ENCODE measurements at places on chromosomes 6 and 20.

DNA sequence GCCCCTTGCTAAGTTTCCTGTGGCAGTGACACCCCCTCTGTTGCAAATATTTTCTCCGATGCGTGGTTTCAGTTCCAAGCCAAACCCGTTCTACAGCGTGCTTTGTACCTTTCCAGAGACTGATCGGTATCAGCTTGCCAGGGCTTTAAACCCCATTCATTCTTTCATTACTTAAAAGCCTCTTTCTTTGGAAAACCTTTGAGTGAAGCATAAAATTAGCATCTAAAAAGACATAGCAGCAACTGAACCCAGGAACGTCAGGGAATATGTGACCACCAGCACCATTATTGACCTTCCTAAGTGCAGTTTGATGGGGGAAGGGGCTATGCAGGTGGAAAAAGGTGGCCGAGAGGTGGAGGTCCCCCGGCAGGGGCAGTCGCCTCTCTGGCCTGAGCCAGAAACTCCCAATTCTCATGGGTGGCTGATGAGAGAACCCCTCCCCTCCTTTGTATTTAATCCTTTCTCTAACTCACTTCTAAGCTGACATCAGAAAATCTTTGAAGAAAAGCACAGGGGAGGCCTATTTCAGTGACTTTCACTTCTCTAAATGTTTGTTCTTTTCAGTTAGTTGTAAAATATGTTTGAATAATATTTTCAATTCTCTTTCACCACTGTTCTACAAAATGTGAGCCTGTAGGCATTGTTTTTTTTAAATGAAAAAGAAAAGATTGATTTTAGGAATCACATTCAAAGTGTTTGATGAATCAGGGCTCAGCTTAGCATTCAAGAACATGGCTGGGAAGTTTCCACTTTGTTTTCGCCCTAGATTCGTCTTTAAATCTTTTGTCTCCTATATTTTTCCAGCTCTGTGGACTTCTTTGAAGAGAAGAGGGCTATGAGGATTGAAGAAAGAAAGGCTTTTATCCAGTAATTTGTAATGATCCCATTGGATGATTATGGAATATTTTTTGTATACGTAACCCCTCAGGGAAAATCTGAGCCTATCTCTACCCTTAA is 89.2 kb downstream of the RSPH3 start:
- DNase-seq = no peak

DNA sequence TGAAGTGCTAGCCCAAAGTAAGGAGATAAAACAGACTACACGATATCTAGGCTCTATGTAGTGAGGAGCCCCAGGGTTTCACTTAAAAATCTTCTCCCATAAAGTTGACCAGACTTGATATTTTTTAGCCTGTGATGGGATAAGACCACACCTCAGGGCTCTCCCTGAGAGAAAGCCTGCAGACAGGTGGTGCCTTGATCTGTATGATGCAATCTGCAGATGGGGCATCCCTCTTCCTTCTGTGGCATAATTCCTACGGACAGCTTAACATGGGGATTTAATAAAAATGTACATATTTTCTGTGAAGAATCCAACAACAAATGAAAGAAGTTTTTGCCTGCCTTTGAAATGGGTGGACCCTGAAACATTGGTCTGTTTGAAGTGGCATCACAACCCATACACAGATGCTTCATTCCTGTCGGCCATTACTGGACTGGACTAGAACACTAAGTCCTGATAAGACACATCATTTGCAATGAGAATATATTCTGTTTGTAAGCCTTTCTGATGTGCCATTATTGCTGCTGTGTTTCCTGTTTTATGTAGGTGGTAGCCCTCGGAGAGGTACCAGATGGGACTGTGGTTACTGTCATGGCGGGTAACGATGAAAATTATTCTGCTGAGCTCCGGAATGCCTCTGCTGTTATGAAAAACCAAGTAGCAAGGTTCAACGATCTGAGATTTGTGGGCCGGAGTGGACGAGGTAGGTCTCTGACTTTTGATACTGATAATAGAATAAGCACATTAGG is 53.8 kb upstream of the SUPT3H start:
- no peak for DNase-seq

GRCh38 chr6:149862922-149863697 is 1.0 kb downstream of the LRP11 start:
- DNase-seq = peak; percentile 30

GRCh38 chr20:48956052-48956451 is 34.5 kb downstream of the ARFGEF2 start:
- DNase-seq = no peak

GRCh38 chr6:82145926-82146452 is 101.6 kb downstream of the IBTK start:
- DNase-seq = no peak

DNA sequence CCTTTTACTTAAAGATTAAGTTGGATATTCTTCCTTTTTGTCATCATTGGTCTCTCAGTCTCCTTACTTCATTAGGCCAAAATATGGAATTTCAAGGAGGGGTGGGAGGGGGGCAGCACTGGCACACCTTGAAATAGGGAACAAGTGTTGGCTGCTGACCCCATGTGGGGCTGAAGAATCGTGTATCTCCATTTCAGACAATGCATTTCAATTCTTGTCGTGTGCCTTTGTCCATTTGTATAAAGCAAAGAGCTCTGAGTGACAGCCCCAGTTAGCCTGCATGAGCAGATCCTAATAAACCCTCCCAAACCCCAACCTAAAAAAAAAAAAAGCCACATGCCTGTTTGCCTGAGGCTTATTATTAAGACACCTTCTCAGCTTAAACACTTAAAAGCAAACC is 1.0 kb upstream of the TFAP2D start:
- no peak for DNase-seq

- no peak for DNase-seq
Measured at GRCh38 chr20:44931911-44932310, 22.1 kb downstream of the PABPC1L start.

DNA sequence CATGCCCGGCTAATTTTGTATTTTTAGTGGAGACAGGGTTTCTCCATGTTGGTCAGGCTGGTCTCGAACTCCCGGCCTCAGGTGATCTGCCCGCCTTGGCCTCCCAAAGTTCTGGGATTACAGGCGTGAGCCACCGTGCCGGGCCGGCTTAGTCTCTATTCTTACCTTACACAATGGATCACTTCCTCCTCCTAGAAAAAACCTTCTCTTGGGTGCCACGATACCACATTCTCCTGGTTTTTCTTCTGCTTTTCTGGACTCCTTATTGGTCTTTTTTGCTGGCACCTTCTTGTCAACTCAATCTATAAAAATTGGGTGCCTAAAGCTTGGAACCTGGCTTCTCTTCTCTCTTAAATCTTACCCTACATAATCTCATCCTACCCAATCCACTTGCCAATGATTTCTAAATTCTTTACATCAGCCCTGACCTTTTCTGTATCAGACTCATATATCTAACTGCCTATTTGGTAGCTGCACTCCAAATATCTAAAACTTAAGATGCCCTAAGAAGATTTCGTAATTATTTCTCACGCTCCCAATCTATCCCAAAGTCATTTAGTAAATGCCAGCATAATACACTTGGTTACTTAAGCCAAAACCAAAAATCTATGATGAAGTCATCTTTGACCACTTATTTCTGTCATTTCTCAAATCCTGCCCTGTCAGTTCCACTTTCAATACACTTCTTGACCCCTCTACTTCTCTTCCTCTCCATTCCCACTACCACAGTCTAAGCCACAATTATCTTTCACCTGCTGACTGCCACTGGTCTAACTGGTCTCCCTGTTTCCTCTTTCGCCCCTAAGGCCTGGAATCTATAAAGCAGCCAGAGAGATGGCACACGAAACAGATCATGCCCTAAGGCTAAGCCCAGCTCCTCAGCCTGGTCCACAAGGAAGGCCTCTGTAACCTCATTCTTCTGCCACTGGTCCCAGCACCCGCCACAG is 43.2 kb downstream of the ELMO2 start:
- DNase-seq = no peak

DNA sequence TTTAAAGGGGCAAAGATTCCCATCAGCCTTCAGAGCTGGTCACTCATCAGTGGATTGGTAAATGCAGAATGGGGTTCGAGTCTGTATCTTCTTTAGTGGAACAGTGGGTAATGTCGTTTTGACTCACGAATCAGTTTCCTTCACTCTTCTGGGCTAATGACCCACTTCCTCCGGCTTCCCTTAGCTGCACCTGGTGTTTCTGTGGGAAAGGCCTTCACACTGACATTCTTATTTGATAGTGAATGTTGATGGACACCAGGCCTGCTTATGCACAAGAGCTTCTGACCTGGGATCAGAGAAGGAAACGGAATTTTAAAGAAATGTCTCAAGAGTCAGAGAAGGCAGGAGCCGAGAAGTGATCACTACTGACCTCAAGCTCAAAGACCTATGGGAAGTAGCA is 272.0 kb upstream of the SULF2 start:
- DNase-seq = no peak

GRCh38 chr6:4543596-4543995 is 232.6 kb upstream of the CDYL start:
- no peak for DNase-seq

DNA sequence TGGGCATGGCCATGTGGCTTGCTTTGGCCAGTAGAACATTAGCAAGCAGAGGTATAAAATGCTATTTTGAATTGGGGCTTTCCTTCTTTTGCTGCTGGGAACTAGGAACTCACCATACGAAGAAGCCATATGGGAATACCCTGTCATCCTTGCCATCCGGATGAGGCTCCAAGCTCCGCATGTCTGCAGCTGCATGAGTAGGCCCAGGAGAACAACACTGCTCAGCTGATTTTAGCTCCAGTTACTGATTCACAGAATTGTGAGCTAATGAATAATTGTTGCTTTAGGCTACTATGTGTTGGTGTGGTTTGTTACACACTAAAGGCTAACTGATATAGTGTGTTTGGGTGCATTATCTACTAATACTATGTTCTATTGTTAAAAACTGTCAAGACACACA is 2.7 kb upstream of the PLCB4 start:
- DNase-seq = peak; percentile 79
